ENCODE measurements at places on chromosomes 4 and X.

DNA sequence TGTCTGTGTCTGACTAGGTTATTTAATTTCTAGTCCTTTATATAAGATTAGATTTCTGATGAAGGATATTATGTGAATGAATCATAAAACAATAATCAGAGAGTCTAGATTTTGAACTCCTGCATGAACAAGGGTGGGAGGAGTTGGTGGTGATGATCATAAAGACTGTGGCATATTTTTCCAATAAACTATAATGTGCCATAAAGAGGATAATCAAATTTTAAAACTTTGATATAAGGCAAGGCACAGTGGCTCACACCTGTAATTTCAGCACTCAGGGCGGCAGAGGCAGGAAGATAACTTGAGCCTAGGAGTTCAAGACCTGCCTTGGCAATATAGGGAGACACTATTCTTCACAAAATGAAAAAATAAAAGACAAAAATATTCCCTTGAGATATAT is 473.3 kb downstream of the GABRG1 start:
- DNase-seq: no peak

DNA sequence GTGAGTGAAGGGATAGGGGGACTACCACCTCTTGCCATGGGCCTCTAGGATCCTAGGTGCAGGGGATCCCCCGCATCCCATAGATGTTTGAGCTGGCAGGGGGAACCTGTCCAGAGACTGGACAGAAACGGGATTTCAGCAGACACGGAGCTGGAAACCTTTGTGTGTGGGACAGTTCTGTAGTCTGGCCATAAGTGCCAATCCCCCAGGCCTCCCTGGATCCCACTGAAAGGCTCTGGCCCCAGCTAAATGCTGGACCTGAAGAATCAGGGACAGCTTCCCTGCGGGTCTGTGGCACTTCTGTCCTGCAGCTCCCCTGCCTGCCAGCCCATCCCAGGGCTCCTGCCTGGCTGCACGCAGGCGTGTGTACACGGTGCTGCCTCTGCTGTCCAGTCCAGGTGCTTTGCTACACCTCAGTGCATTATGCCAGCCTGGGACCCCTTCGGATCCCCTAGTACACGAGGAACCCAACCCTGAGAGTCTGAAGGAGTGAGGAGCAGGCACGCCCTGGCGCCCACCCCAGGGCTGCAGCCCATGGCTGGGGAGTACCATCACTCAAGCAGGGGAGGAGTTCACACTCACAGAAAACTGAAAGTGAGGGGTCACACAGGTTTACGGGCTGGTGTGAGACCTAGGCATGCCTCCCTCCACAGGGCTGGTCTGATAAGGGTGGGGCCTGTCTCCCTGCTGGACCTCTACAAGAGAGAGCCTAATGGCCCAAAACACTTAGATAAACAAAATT is 703.0 kb downstream of the ARAP2 start:
- no peak for DNase-seq

- DNase-seq: no peak
Measured at GRCh38 chrX:103495786-103496185, 23.5 kb downstream of the RAB40A start.

- DNase-seq: no peak
Measured at GRCh38 chr4:107733431-107733925, 13.4 kb upstream of the PAPSS1 start.

DNA sequence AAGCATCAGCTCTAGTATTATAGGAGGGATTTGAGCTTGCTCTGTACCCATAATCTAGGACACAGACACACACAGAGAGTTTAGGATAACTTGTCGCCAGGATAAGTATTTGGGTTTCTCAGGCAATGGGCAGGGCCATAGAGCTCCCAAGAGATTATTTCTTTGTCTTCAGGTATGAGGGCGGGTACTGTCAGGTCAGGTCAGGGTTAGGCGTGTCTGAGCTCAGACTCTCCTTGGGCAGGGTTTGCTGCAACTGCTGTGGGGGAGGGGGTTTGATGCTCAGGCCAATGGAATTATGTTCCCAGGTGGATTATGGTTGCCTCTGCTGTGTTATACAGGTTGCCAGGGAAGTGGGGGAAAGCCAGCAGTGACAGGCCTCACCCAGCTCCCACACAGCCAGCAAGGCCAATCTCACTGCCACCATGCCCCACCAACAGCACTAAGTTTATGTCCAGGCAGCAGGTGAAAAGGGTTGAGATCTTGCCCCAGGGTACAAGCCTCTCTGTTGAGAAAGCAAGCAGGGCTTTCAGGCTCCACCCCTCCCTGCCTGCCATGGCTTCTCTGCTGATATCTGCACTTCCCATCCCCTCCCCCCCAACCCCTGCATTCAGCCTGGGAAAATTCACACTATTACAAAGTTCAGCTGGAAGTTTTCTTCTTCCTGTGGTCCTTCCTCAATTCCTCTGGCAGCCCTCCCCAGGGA is 101.3 kb downstream of the RRAGB start:
- DNase-seq: no peak

All from HFF-Myc (cell line).